ENCODE measurements at places on chromosomes 7 and 10. TPM values are rescaled to one million over a fixed set of nuclear protein-coding genes. Genes with fewer than 3 reads are reported as not detected.

The INA gene
- total RNA-seq = not detected

The FAM149B1 gene
- total RNA-seq = 13.8 TPM

The HGF gene
- total RNA-seq = 2.4 TPM

The LDB3 gene
- 1,459 TPM for total RNA-seq

The FRMD4A gene
- 43.3 TPM for total RNA-seq

The PHKG1 gene
- total RNA-seq = 30.4 TPM

The CADPS2 gene
- total RNA-seq = 29.1 TPM

The CAV1 gene
- 362 TPM for total RNA-seq

The GNGT1 gene
- not detected for total RNA-seq
